NCI-H2107 (cell line): ENCODE measurements at places on chromosomes 11 and 22.

- DNase-seq: no peak
Measured at GRCh38 chr11:64793271-64794160, 9.5 kb downstream of the MAP4K2 start.

GRCh38 chr22:39318507-39319283 is 728 bp downstream of the RPL3 start:
- DNase-seq: no peak

GRCh38 chr11:100830274-100830673 is 143.2 kb downstream of the ARHGAP42 start:
- DNase-seq: no peak

DNA sequence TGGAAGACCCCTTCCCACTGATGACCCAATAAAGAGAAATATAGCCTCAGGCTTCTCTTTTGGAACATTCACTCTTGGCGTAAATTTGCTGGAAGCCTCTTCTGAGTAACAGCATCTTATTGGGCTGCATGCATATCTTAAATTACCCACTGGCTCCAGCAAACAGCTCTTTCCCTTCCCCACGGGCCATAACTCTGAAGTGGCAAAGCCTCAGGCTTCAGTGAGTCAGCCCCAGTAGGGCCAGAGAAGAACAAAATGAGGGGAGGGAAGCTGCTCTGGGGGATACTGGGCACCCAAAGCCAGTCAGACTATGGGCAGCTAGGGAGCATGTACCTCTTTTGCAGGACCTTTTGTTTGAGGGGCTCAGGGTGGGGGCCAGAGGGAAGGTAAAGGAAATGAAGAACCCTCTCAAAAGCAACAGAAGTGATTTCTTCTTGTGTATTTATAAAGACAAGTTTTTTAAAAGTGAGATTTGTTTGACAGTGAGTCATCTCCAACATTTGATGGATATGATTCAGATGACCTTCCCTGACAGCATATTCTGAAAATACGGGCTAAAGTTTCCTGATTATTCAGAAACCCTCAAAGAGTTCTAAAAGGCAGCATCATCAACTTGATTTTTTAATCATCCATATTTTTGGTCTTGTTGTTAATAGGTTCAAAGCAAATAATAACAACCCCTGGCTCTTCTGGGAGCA is 203.4 kb downstream of the KIF18A start:
- DNase-seq: no peak

- DNase-seq: no peak
Measured at GRCh38 chr22:39182478-39183030, 30.1 kb upstream of the CBX7 start.
